ENCODE measurements at places on chromosomes 5 and 9.

DNA sequence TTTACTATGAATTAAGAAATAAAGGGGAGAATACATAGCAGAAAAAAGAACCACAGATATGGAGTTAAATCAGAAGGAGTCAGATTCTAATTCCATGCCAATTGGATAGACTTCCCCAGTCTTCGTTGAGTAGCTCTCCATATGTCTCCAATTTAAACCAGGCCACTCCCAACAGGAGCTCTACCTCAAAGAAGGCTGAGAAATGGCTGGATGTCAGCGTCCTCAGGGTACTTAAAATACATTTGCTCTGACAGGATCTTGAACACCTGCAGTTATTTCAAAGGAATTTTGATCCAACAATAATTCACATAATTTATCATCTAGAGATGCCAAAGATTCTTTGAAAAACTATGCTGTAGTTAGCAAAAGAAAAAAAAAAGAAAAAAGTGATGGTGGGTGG, 133.9 kb upstream of the FBN2 start:
- DNase-seq = no peak

- DNase-seq = no peak
Measured at GRCh38 chr5:58294598-58295305, 165.1 kb downstream of the PLK2 start.

GRCh38 chr9:129011170-129011569, 17.0 kb downstream of the SH3GLB2 start:
- no peak for DNase-seq

- no peak for DNase-seq
Measured at GRCh38 chr5:133525126-133525525, 87.2 kb downstream of the FSTL4 start.

- no peak for DNase-seq
Measured at GRCh38 chr5:96648593-96648992, 13.6 kb upstream of the CAST start.

DNA sequence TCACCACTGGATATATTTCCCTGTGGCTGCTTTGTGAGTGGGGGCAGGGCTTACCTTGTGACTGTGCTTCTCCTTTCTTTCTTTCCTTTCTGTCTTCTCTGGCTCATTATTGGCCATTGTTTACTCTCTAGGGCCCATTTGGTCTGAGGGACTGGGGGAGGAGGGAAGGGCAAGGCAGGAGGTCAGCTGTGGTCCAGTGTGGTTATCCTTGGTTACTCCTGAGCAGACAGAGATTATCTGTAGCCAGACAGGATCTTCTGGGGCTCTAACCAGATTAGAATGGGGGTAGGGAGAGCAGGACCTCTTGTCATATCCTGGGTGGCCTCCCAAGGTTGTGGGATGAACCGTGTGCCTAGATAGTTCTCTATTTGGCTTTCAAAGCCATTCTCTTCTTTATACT, 71.2 kb downstream of the ANKRD55 start:
- DNase-seq = no peak

- no peak for DNase-seq
Measured at GRCh38 chr9:134361843-134362414, 35.7 kb downstream of the RXRA start.

DNA sequence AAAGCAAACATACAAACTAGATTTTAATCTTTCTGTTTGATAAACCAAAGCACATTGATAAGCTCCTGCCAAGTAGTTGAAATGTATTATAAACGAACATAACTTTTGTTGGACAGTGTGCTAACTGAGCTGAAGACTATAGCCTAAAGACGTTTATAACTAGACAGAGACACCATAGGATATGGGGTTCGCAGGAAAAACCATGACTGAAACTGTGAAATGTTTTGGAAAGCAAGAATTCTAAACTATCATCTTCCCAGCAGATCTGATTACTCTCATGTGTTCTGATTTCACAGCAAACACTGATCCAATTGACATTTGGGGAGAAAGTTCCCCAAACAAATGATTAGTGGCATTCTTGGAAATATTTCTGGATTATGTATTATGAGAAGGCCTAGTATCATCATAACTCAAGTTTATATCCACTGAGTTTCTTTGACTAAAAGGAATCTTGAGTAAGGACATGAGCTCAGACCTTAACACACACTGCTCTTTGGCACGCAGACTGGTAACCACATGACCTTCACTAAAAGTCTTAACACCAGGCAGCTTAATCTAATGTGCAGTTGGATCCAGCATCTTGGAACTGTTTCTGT, 375.2 kb downstream of the ZNF608 start:
- no peak for DNase-seq

DNA sequence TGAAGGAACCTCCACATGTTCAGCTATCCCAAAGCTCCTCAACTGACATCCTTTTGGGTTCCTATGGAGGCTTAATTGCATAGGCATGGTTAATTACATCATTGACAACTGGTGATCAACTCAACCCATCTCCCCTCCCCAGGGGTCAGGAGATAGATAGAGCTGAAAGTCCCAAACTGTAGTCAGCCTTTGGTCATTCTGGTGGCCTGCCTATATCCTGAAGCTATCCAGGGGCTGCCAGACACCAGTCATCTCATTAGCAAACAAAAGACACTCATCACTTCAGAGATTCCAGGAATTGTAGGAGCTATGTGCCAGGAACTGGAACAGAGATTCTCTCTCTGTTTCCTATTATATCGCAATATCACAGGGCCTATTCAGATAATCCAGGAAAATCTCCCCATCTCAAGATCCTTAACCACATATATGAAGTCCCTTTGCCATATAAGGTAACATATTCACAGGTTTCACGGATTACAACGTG, 646.5 kb upstream of the GRAMD2B start:
- DNase-seq = no peak

GRCh38 chr5:88502179-88503040, 233.8 kb upstream of the TMEM161B start:
- DNase-seq = no peak

DNA sequence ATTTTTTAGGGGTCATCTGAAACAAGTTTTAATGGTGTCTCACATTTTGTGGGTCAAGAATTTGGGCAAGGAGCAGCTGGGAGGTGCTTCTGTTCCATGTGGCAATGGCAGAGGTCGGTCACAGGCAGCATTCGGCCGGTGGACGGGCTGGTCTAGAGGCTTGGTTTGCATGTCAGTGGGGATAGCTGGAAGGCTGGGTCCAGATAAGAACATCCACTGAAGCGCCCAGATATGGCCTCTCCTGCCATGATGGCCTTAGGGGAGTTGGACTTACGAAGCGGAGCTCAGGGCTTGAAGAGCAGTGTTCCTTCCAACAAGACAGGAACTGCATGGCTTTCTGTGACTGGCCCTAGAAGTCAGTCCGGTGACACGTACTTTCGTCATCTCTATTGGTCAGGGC, 30.3 kb downstream of the LHFPL2 start:
- DNase-seq = no peak

DNA sequence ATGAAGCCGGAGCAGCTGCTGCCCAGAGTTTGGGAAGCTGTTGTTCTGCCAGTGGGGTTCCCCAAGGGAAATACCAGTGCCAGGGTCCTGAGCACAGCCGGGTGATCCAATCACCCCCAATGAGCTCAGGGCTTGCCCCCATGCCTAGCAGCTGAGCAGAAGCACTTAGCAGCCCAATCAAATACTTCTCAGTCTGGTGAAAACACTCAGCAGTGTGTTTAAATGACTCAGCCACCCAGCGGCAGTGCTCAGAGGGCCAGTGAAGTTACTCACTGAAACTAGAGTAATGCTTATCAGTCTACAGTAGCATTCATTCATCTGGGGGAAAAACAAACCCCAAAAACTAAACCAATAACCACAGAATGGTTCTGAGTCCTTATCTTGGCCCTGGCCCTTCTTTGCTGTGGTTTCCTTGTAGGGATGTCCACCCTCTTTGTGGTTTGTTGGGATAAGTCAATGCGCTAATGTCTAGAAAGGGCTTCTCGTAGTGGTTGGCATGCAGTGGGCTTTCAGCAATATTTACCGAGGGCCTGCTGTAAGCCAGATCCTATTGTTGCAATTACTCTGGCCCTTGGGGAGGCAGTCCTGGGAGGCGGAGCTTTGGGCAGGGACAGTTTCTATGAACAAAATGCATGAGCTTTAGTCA, 43.1 kb downstream of the LHX2 start:
- no peak for DNase-seq

All from NCI-H1105 treated with DMSO at 0.1 percent for 48 hours (cell line).